NCI-H526 treated with DMSO at 0.1 percent for 48 hours (cell line): ENCODE measurements at places on chromosomes 11 and 22.

DNA sequence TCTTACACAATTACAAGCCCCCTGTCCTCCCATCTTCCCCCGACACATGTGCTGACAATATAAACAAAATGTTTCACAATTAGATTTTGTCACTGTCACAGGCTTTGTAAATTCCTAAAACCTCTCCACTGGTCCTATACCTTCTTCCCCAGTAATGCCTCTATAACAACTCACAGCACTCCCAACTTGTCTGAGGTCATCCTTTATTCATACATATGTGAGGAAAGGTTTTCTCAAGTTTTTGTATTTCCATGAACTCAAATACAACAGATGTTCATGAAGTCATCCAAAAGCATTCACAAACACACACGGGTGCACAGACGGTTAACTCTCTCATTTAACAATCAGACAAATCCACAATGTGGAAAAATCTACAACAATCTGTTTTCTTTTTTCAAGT, 1.9 kb downstream of the OR52H1 start:
- no peak for DNase-seq

DNA sequence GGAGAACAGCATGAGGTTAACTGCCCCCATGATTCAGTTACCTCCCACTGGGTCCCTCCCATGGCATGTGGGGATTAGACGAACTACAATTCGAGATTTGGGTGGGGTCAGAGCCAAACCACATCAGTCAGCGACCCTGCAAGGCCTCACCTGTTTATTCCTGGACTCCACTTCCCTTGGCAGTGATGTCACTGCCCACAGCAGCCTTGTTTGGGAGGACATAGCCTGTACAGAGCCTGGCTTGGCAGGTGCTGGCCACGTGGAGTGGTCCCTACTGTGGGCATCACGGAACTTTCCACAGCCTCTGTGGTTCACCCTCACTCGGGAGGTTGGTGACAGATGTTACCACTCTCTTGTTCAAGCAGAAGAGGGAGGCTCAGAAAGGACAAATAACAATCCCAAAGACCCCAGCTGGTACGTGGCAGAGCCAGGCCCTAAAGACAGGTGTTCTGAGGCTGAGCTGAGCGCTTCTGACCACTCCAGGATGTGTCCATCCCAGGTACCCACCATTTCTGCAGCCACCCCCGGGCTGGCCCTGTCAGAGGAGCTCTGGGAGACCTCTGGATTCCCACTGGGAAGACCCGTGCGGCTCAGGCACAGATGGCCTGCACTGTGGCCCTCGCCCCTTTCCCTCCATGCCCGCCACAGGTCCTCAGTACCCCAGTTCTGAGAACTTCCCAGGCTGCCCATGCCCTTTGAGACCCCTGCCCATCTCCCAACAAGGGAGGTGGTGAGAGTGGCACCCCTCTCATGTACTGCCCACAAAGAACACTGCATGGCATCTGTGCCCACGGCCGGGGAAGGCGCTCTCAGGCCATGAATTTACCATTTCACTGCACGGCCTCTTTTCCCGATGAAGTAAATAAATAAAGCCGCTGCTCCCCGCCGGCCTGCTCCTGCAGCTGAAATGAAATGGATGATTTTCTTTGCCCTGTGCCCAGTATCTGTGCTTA, 605.8 kb downstream of the TBC1D22A start:
- DNase-seq: no peak

DNA sequence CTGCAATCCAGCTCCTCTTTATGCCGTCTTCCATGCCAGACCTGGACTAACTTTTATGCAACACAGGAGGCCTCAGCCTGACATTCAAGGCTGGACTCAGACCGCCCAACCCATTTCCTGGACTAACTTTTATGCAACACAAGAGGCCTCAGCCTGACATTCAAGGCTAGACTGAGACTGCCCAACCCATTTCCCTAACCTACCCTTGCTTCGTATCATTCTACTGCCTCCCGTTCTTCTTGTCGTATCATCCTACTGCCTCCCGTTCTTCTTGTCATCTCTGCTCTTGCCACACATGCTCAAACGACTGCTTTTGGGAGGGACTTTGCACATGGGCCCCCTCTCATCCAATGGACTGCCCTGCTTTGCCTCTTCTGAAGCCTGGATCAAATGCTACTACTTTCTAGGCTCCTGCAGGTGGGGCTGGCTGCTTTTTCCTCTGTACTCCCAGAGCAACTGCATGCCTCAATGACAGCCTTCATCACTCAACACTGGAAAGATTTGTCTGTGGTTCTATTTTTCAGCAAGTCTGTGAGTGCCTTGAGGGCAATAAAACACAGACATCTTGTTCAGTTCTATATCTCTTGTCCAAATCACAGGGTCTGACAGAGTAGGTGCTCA, 7.8 kb downstream of the TBC1D10A start:
- DNase-seq: no peak

- DNase-seq: no peak
Observed at GRCh38 chr11:85464283-85464682, 162.9 kb downstream of the DLG2 start.

- DNase-seq: no peak
Observed at GRCh38 chr11:86671531-86672006, 847 bp downstream of the ME3 start.

DNA sequence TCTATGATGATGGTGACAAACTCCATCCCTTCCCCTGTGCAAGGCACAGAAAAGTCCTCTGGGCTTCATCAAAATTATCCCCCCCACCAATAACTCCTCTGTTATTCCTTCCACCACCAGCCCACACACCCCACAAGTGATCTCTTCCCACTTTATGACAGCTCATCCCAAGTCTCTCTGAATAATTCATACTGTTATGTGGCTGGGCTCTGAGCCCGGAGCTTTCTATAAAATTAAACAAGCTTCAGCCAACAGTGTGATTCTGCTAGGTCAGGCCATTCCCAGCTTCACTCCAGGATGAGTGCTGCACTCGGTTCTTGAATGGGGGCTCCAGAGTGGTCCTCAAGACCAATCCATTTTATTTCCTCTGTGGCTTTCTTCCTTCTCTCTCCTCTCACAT, 83.0 kb downstream of the INSC start:
- no peak for DNase-seq

DNA sequence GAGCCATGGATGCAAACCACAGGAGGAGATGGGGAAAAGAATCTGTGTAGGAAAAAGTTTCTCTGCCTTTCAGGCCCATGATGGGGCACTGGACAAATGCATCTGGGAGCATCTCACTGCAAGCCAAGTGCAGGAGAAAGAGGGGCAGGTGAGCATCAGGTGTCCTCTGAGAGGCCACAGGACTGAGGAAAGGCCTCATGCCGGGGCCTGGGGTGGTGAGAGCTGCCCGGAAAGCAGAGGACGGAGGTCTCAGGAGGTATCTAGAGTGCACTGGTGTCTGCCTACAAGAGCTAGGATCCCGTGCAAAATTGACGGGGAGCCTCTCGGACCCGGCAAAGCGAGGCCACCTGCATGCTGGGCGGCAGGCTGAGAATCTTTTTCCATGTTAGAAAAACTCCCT, 73.9 kb downstream of the CTTN start:
- no peak for DNase-seq

DNA sequence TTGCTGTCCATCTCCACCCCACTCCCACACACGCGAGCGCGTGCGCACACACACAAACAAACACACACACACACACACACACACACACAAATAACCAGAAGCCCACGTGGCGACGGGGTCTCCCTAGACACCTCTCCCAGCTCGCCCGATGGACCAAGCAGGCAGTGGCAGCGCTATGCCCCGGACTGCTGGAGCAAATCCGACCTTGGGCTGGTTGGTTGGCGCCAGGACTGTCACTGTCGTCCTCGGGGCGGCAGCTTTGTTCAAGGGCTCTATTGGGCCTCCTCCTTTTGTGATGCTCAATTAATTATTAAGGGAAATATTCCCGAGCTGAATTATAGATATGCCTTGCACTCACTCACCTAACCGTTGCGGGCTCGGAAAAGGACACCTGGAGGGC, 1.7 kb upstream of the KCNA4 start:
- DNase-seq: no peak

- no peak for DNase-seq
Observed at GRCh38 chr11:39932966-39933365, 1526.5 kb downstream of the LRRC4C start.

- DNase-seq: no peak
Observed at GRCh38 chr11:18253233-18253632, 4.8 kb upstream of the SAA2 start.

GRCh38 chr11:61580271-61580888, 496 bp downstream of the SYT7 start:
- no peak for DNase-seq

DNA sequence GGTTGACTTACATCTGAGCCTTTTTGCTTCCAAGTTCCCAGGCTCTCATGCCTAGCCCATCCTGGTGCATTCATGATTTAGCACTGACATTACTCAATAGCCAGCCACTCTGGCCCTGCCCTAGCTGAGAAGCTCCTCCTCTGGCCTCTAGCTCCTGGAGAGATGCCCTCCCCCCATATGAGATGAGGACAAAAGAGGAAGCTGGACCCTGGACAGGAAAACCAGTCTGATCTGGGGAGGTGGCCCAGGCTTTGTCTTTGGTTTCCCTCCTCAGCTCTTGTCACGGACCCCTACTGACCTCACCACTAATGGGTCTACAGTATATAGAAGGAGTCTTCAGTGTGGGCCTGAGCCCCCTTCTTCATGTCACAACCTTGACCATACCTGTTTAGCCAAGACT, 3.0 kb downstream of the RHOG start:
- no peak for DNase-seq

GRCh38 chr11:125228445-125228844, 63.9 kb downstream of the PKNOX2 start:
- no peak for DNase-seq

DNA sequence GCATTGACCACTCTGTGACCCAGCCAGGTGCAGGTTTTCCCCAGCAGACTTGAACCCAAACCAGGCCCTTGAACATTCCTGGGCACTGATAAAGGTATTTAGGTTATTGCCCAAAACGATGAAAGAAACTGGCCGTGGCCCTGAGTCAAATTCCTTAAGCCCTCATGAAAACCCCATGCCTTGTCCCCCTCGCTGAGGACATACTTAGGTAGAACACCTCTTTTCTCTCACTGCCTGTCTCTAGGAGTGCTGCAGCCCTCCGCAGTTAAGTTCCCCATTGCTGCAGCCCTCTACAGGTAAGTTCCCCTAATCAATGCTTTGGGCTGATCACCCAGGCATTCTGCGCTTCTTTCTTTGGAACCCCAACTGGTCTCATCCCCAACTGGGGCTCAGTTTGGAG, 961.6 kb downstream of the TBC1D22A start:
- no peak for DNase-seq

- no peak for DNase-seq
Observed at GRCh38 chr11:46991391-46991790, 54.8 kb downstream of the CSTPP1 start.

GRCh38 chr11:12909879-12910278, 99.2 kb upstream of the RASSF10 start:
- no peak for DNase-seq

GRCh38 chr11:30861531-30861930, 275.4 kb upstream of the MPPED2 start:
- no peak for DNase-seq

DNA sequence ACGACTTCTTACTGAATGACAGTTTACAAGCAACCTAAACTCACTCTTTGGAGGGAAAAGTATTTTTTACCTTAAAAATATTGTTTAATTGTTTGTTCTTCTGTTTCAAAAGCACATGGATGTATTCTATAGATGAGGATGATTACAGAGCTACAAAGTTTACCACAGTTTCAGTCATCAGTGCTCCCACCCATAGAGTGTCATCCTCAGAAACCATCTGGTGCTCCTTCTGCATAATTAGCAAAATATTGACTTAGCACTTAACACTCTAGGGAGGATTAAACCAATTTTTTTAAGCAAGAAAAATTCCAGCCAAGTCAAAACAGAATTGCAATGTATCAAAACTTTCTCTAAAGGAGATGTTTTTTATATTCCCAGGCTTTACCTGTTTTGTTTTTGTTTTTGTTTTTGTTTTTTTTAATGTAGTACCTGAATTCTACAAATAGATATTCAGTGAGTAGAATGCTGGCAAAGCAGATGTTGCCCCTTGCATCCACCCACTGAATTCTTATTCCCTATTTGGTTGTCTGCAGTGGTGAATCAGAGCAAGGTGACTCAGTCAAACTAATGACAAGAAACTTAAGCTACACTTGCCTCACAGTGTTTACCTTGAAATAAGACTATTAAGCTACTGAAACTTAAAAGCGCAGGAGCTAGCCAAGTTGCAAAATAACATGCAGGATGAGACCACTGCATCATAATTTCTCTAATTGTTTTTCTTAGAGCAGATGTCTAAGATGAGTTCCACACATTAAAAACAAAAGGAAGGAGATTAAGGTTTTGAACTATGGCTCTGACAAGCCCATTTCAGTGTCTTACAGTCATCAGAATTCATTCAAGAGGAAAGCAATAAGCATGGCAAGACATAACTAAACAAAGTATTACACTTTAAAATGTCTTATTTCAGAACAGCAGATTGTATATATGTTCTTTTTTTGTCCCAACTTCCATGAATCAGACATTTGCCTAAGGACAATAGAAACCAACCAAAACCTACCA, 155.1 kb upstream of the SOX6 start:
- no peak for DNase-seq

GRCh38 chr11:9269492-9270013, 4.4 kb upstream of the DENND5A start:
- no peak for DNase-seq

DNA sequence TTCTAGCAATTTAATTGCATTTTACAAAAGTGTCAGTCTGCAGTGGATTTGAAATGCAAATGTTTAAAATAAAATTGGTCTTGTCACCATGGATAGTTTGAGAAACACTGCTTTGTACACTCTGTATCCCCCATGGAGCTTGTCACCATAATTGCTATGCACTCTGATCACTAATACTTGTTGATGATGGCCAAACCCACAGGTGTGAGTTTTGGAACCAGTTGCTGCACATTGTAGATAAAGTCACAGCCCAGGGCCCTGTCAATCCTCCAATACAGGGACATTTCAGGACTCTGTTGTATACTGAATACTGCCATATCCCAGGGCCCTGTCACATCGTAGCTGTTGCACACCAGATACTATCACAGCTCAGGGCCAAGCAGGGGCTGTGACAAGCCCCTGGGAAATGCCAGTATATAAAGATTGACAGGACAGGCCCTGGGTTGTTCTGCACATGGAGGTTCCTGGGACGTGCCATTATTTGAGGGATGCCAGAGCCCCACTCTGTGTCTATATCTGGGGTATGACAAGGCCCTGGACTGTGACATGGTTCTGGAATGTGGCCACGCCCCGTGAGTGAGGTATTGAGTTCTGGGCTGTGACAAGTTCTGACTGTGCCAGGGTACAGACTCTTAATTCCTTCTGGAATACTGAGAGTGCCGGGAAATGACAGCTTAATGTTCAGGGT, 27.9 kb upstream of the SMPD1 start:
- no peak for DNase-seq

GRCh38 chr11:6388748-6389147, 1.5 kb upstream of the SMPD1 start:
- no peak for DNase-seq

GRCh38 chr11:86664930-86665329, 7.5 kb downstream of the ME3 start:
- no peak for DNase-seq
